ENCODE measurements at places on chromosomes 12 and 14.

GRCh38 chr14:89231426-89232113 lies 185.5 kb downstream of the FOXN3 start:
- DNase-seq, result no peak

DNA sequence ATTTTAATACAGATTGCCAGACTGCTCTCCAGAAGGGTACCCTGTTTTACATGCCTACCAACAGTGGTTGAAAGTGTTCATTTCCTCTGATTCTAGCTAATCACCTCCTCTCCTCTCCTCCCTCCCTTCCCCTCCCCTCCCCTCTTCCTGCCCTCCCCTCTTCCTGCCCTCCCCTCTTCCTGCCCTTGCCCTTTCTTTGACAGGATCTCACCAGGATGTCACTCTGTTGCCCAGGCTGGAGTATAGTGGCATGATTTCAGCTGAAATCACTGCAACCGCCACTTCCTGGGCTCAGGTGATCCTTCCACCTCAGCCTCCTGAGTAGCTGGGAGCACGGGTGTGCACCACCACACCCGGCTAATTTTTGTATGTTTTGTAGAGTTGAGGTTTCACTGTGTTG lies 24.7 kb downstream of the APAF1 start:
- DNase-seq, result no peak

GRCh38 chr14:90381999-90382451 lies 14.8 kb upstream of the CALM1 start:
- no peak for DNase-seq

DNA sequence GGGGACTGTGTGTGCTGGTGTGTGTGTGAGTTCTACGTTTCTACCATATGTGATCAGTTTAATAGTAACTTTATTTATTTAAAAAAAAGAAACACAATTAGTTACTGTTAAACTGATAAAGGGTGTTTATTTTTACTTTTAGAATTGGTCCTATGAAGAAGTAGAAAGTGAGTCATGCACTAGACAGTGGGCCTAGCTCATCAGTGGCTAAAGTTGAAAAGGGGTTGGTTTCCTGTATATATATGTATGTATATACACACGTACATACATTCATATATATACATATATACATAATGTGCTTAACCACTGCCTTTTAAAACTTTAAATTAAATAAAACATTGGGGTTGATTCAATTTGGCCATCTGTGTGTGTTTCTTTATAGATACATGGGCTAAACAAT lies 68.8 kb upstream of the TMEM263 start:
- no peak for DNase-seq

GRCh38 chr12:101055940-101056339 lies 154.1 kb downstream of the SLC5A8 start:
- DNase-seq, result no peak

DNA sequence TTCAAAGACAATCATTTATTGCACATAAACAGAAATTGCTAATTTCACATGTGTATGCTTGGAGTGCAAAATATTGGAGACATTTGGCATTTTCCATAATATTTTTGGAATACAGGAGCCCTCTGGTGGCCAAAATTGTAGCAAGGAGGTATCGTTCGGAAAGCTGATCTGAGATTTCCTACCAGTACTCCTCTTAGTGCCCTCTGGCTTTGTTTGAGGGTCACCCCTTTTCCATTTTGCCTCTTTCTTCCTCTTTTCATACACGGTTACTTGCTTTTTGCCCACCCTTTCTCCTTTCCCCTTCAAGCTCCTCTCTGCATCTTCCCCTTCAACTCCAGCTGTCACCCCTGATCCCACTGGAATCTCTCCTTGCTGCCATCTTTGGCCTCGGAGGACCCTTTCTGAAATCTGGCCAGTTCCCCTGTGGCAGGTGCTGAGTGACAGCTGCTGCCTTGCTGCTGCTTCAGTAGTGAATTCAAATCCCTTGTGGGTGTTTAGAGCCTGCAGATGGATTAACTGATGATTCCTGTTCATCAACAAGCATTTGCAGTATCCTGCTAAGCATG lies 164.6 kb upstream of the PARP11 start:
- DNase-seq, result no peak

- DNase-seq, result no peak
Observed at GRCh38 chr12:43097471-43097870, 454.5 kb downstream of the ADAMTS20 start.

GRCh38 chr12:63440048-63440447 lies 228.2 kb downstream of the DPY19L2 start:
- DNase-seq, result no peak

- no peak for DNase-seq
Observed at GRCh38 chr12:91577586-91578539, 395.2 kb upstream of the DCN start.

DNA sequence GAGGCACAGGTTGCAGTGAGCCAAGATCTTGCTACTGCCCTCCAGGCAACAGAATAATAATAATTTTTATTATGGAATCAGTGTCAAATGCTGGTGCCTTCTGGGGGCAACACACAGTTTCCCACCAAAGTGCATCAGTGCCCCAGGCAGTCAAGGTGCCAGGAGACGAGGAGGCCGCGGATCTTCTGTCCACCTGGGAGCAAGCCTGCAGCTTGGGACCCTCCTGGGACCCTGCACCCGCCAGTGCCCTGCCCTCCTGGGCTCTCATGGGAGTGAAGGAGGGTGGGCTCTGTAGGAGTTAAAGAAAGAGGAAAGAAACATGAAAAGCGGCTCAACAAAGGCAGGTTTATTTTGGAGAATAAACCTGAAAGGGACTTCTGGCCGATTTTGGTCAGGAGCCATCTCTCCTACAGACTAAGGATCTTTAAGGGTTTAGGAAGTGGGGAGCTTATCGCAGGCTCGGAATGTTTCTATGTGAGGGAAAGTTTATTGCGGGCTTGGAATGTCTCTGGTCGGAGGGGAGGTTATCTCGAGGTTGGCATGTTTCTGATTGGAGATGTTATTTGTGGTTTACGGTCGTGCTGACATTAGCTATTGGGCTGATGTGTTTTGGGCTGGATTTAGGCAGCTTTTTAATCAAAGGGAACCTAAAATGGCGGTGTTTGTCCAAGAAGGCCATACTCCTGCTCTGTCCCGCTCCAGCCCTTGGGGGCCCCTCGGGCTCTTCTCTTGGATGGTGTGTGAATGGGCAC lies 1.1 kb upstream of the ASPG start:
- no peak for DNase-seq

- no peak for DNase-seq
Observed at GRCh38 chr12:79559591-79559990, 131.2 kb downstream of the PAWR start.

GRCh38 chr12:92340003-92340402 lies 194.4 kb upstream of the BTG1 start:
- DNase-seq, result no peak

DNA sequence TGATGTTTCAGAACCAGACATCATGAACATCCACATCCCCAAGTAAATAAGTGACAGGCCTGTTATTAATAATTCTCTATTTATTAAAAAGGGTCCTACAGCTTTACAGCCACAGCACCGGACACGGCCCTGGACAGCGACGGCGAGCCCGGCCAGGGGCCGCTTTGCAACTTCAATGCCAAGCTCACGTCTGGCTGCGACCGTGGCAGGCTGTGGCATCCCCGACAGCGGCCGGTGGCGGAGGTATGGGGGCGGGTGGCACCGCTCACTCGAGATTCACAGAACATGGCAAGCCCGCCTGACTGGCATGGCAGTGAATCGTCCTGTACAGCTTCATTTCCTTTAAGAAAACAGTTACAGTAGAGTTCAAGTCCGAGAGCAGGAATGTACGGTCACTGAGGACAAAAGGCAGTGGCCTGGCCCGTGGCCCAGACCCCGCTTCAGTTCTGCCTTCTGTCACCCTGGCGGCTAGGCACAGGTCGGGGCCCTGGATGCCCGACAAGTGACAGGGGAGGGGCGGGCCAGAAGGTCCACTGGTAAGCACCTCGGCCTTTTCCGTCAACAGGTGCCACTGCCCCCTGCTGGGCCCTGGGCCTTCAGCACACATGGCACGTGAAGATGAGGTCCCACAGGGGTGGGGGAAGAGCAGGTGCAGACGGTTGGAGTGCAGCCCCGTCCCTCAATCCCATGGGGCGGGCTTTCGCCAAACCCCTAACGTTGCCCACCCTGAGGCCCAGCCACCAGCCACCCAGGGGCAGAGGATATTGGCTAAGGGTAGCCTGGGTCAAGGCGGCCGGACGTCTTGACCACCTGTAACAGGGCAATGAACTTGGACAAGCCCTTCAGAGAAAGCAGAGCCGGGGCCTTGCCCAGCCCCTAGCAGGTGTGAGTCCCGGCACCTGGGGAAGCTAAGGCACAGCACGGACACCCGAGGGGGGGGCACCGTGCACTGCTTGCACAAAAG lies 30.3 kb downstream of the HIP1R start:
- no peak for DNase-seq

GRCh38 chr12:114835031-114835430 lies 151.1 kb upstream of the TBX3 start:
- DNase-seq, result no peak

DNA sequence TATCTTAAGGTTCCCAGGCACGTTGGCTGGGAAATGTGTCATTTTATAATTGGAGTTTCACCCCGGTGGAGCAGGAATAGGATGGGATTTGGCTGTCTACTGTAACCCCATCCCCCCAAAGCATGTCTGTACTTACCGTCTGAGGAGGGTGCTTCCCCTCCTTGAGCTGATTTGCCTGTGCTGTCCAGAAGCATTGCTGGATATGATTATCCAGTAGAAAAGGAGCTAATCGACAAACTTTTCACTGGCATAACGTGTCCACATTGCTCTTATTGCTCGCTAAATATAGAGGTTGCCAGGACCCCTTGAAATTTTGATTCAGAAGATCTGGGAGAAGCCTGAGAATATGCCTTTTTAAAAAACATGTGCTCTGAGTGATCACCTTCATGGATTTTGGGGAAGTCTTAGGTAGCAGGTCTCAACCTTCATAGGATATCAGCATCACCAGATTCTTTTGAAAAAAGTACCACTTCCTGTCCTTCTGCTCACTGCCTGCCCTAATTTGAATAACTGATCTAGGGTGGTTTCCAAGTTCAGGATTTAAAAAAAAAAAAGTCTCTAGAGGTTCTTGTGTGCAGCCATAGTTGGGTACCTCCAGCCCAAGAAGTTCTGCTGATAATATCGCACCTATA lies 80.4 kb upstream of the KCNA1 start:
- DNase-seq, result peak; percentile 62

DNA sequence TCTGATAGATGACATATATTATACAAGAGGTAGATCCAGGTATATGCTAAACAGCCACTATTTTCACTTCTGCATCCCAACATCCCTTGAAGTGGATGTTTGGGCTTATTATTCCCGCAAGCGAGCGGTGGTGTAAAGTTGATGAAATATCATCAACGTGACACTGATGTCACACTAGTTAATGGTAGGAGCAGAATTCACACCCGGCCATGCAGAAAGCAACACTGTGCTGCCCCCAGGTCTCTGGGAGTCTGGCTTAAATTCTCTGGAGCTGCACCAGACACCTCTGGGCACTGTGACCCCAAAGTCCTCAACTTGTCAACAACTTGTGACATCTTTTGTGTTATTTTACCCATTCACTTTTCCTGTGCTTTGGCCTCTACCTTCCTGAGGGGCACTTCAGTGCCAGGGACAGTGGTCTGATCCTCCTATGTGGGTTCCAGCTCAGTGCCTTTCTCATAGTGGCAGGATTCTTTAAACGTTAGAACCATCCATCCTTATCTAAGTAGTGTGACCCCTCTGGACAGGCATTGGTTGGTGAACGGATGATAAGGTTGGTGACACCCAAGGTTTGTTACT lies 952 bp downstream of the DRAM1 start:
- no peak for DNase-seq

- DNase-seq, result no peak
Observed at GRCh38 chr12:27142101-27142721, 59.8 kb upstream of the C12orf71 start.

GRCh38 chr12:94560431-94561221 lies 89.7 kb downstream of the TMCC3 start:
- peak; percentile 43 for DNase-seq

- DNase-seq, result no peak
Observed at GRCh38 chr12:3461391-3461790, 29.6 kb upstream of the PRMT8 start.

GRCh38 chr12:25651931-25652330 lies 98.8 kb upstream of the LMNTD1 start:
- DNase-seq, result no peak

DNA sequence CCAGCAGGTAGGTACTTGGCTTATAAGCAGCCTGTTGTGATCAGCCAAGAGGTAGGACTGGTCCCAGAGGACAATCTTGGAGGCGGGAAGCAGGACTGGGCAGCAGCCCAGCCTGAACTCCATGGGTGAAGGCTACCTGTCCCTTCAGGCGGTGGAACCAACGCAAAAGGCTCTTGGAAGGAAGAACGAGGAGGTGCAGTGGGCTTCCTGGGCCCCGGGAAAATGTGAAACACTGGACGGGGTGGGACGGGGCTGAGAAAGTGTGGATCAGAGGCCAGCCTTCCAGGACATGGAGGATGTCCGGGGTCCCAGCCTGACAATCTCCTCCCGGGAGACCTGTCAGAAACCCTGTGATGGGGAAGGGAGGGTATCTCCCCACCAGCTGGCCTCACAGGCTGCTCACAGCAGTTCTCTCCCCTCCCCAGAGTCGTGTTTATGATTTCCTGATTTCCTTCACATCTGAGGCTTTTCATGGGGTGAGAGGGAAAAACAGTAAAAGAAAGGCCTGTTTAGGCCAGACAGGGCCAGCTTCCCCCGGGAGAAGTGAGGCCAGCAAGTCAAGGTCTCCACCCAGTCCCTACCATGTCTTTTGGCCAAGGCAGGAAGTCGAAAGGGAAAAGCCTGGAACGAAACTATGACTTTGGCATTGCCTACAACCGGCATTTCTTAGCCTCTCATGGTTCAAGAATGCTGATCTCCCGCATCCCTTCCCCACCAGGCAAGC lies 11.3 kb downstream of the CMKLR1 start:
- no peak for DNase-seq

DNA sequence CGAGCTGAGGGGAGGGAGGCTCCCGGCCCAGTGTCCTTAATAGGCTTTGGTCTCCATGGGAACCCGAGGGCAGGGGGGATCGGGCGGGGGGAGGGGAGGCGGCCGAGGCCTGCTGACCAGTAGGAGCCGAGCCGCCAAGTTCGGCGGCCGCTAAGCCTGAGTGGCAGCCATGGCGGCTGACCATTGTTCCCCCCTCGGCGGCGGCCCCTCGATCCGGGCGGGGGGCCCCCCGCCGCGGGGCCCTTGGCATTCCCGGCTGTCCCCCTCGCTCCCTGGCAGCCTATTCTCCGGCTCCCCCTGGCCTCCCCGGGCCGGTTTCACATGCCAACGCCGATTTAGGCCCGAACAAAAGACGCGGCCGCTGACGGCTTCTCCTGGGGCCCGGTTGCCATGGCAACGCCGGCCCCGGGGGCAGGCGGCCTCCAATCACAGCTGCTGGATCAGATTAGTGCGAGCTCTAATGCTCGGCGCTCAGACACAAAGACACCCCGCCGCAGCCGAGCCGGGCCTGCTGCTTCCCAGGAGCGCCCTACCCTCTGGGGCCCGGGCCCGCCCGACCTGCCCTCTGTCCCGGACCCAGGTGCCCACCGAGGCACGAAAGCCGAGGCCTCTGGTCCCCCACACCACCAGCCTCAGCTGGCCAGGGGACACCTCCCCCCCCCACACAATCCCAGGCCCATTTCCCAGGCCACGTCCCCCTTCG lies 7.3 kb downstream of the MSI1 start:
- DNase-seq, result no peak

- no peak for DNase-seq
Observed at GRCh38 chr14:30903285-30904124, 29.1 kb downstream of the COCH start.

Measured in GM12864 (cell line).